ENCODE measurements at places on chromosomes 1 and 21.
A peak's percentile ranks its signal among the peaks of the same experiment; 100 is the strongest.

DNA sequence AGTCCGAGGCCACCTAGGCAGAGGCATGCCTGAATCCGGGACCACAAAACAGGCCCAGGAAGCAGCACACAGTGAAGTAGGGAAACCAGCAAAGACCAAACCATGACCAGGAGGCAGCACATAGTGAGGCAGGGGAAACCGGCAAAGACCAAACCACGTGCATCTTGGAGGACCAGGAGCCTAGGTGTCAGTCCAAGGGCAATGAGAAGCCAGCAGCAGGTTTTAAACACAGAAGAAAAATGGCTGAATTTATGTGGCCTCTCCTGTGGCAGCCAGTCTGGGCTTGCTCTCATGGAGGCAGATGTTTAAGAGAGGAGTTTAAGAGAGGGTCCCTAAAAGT, 42.5 kb downstream of the NPHP4 start:
- no peak for DNase-seq

- DNase-seq = no peak
Observed at GRCh38 chr1:79797487-79797886, 791.0 kb upstream of the ADGRL4 start.

DNA sequence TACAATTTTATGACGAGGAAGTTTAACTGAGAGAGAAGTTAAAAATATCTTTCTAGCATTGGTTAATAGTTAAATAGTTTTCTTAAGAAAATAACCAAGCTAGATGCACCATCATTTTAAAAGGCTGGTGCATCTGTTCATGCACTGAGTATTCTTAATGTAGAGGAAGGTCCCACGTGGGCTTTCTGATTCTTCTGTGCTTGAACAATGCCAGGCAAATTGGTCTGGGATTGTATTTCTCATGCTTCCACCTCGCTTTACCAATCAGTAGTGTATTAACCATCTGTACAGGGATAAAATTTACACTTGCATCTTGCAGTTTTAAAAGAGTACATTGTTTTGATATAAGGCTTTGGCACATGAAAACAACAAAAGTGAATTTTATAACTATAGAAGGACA, 47.4 kb upstream of the MTF2 start:
- DNase-seq = no peak

GRCh38 chr21:27721675-27722074, 754.8 kb upstream of the ADAMTS5 start:
- DNase-seq = no peak

GRCh38 chr1:9151328-9151860, 22.5 kb upstream of the GPR157 start:
- no peak for DNase-seq

- no peak for DNase-seq
Observed at GRCh38 chr1:113783254-113784103, 24.2 kb upstream of the PHTF1 start.

- DNase-seq = no peak
Observed at GRCh38 chr1:37840711-37841110, 18.7 kb downstream of the MTF1 start.

DNA sequence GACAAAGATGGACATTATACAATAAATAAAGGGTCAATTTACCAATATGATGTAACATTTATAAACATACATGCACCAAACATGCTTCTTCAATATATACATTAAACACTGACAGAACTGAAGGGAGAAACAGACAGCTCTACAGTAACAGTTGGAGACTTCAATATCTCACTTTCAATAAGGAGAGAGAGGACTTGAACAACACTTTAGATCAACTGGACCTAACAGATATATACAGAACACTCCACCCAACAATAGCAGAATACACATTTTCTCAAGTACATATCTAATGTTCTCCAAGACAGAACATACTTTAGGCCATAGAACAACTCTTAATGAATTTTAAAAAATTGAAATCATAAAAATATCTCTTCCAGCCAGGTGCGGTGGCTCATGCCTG, 50.6 kb upstream of the TTC39A start:
- no peak for DNase-seq

DNA sequence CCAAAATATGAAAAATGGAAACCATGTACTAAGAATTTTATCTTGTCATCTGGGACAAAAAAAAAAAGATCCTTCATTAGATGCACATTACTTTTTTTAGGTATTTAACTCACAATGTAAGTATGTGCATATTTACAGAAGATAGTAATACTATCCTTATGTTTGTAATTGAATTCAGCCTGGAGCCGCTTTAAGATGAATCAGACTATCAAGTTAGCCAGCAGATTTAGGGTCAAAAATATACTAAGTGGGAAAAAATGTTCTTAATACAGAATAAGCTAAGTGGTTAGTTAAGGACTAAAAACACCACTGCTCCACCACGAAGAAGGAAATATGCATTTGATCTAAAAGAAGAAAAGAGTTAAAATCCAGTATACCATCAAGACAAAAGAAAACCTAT, 49.1 kb downstream of the DSCAM start:
- no peak for DNase-seq

DNA sequence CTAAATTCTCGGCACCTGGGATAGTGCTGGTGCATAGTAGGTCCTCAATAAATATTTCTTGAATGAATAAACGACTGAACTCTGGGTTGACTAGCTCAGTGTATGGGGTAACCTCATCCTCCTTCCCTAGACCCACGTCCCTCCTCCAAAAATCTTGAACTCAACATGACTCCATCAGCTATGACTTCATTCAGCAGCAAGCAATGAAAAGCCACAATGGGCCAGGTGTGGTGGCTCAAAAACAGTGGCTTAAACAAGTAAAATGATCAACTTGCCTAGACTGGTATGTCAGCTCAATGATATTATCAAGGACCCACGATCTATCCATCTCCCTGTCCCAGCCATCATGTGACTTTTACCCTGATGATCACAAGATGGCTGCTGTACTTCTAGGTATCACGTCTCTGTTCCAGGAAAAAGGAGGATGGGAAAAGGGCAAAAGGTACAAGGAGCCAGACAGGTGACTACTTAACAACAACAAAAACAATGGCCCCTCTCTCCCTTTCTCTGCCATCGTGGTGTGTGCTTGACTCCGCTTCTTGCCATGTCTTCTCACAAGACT, 13.0 kb upstream of the PAQR7 start:
- DNase-seq = no peak

- no peak for DNase-seq
Observed at GRCh38 chr1:193318347-193318746, 131.9 kb upstream of the B3GALT2 start.

DNA sequence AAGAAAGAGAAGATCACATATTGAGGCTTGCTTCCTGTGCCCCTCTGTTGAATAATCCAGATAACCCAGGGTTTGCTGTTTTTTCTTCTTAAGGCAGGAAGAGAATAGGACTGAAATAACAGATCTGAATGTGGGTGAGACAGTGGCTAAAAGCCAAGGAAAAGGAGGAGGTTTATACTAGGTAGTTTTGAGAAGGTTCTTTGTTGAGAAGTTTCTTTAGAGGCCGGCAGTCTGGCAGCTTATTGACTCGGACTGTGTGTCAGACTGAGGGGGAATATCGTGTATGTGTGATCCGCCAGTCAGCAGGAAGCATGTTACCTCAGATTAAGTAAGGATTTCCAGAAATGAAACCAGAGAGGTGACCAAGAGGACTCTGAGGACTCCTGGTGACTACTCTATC, 119.8 kb downstream of the PLA2G4A start:
- DNase-seq = no peak

GRCh38 chr1:69737527-69738185, 169.9 kb downstream of the LRRC7 start:
- peak; percentile 64 for DNase-seq

DNA sequence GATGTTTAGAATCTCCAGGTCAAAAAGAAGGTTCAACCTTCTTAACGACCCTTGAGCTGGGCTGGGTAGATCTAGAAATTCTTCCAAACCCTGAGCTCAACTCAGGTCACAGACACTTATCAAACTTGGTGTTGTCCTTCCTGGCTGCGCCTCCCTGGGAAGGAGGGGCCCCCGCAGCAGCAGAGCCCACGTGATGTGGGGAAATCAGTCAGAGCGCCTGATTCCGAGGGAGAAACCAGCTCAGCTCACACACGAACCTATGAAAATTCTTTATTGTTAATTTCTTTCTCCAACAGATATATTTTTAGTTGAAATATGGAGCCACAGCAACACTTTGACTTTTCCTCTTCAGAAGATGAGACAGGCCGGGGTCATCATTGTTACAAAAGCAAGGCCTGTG, 24.3 kb upstream of the CLSTN1 start:
- DNase-seq = no peak

GRCh38 chr1:64775113-64775512, 30.2 kb downstream of the RAVER2 start:
- no peak for DNase-seq

GRCh38 chr1:107515702-107516101, 374.9 kb downstream of the NTNG1 start:
- no peak for DNase-seq

GRCh38 chr1:117658676-117659075, 52.8 kb downstream of the TENT5C start:
- no peak for DNase-seq
